ENCODE measurements at places on chromosomes 4 and X.

DNA sequence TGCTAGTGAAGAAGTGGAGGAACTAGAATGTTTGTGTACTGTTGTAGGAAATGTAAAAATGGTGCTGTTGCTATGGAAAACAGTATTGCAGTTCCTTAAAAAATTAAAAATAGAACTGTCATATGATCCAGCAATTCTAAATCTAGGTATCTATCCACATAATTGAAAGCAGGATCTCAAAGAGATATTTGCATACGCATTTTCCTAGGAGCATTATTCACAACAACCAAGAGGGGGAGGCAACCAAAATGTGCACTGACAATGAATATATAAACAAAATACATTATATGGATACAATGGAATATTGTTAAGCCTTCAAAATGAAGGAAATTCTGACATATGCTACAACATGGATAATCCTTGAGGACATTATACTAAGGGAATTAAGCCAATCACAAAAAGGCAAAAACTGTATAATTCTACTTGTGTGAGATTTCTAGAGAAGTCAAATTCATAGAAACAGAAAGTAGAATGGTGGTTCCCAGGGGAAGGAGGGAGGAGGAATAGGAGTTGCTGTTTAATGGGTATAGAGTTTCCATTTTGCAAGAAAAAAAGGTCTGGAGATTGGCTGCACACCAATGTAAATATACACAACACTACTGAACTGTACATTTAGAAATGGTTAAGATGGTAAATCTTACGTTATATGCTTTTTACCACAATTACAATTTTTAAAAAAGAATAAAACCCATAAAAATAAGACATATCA, 35.6 kb upstream of the KCNE5 start:
- no peak for DNase-seq

DNA sequence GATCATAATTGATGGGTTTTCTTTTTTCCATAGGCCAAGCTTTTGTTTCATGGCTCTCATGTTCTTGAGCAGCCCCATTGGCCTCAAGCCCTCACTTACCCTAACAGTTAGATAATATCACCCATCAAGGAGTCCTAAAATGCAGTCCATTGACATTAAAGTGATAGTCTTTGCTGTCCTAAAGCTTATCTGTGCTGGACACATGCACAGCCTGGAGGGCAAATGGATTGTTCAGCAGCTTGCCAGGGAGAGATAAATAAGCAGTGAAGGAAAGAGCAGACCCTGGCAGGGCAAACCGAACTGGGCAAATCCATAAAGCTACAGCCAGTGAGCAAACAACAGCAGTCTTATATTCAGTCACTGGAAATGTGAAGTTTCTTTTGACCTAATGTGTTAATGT, 199.6 kb upstream of the MID1 start:
- DNase-seq = no peak

GRCh38 chrX:131271274-131271673, 17.8 kb downstream of the IGSF1 start:
- no peak for DNase-seq

DNA sequence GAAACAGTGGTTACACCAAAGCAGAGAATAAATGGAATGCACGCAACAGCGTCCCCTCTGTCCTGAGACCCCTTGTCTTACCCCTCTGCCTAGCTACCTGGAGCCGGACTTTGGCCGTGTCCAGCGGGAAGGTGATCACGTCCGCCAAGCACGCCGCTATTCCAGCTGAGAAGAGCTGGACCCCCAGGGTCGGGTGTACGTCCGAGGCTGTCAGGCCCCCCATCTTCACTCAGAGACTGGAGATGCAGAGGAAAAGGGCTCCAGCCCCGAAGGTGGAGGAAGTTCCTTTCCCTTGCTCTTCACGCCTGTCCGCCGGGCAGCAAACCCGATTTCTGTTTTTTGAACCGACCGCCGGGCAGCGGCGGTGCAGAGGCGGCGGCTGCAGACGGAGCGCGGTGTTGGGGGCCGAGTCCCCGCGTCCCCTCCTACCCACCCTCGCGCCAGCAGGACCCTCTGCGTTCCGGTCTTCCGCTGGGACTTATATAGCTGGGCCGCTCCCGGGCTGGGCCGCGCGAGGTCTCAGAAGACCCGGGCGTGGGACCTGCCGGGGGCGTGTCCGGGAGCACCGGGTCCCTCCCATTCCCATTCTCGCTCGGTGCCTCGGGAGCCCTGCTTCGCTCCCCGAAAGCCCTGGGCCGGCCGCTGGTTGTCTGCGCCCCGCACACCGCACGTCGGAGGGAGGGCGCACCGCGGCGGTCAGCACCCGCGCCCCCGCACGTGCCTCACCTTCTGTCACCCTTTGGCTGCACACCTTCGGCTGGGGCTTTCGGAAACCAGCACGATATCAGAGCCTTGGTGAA, at the start of gene UCP1:
Gene UCP1 (minus strand): TSS at position 455 of the 800 bp plus-strand sequence. CDS start 232 bp downstream, at position 223.
- DNase-seq = no peak

DNA sequence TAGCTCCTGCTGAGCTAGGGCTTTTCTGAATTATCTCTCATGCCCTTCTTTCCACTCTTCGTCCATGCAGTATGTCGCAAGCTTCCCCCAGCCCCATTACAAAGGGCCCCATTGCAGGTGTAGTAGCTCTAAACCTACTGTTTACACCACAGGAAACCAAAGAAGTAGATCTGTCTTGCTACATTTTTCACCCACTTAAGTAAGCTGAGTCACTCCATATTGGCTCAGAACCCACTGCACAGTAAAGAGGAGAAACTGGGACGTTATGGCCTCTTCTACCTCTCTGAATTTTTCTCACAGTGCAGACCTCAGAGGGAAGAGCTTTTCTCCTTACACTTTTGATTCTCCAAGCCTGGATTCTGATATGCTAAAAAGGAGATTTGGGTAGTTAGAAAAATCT, 200.2 kb downstream of the SMARCA1 start:
- no peak for DNase-seq

- DNase-seq = no peak
These were observed 69.2 kb downstream of the MTNR1A start for GRCh38 chr4:186486172-186486571.

- DNase-seq = no peak
These were observed 1.8 kb downstream of the ZFYVE28 start for GRCh38 chr4:2416564-2417225.

DNA sequence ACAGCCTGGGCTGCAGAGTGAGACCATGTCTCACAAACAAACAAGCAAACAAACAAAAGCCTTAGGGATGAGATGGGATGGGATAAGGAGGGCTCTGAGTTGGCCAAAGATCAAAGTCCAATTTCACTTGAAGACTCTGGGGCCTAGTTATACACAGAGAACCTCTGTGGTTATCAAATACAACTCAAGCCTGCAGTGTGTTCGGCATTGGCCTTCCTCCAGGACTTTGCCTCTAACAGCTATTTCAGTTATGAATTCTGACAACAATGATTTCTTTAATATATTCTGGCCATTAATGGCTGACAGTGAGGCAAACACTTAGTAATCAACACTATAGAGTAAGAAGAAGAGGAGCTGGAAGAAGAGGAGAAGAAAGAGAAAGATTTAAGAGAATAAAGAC, 171.1 kb downstream of the PDGFRA start:
- DNase-seq = no peak

Measured in DMS153 (cell line).